Mucosa of gallbladder (tissue), 1 donor: ENCODE measurements at places on chromosomes 5 and 9. TPM values are rescaled to one million over a fixed set of nuclear protein-coding genes. Genes with fewer than 3 reads are reported as not detected.

PCDHB12 gene
- 3.5 TPM for total RNA-seq

DNA sequence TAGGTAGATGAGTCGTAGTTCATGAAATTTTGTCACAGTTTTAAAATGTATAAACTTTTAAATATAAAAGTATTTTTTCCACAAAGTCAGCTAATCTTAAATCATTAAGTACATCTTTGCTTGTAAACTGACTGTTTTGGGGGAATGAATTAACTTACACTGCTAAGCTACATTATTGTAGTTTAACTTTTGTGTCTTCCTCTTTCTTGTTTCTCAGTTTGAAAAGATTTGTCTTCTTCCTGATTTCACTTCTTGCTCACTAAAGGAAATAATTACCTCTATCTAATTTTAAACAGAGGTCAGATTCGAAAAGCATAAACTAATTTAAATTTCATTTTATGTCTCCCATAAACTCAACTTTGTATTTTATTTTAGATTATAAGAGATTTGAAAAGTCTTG lies 5.7 kb downstream of the NIPSNAP3B start:
- no peak for DNase-seq

- no peak for DNase-seq
Observed at GRCh38 chr5:135951257-135951656, 3.5 kb downstream of the LECT2 start.

GRCh38 chr5:32223972-32224609 lies 50.0 kb upstream of the GOLPH3 start:
- peak; percentile 28 for DNase-seq

EIF4EBP3 gene
- 14.4 TPM for total RNA-seq

DNA sequence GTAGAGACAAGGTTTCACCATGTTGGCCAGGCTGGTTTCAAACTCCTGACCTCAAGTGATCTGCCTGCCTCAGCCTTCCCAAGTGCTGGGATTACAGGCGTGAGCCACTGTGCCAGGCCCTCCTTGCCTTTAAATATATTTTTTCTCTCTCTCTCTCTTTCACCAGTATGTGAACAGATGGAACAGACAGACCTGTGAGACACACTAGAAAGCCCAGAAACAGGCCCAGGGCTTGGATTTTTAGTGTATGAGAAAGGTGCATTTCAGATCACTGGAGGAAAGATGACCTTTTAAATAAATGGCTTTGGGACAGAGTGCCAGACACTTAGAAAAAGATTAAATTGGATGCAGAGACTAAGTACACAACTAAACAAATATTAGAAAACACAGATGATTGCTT lies 3.1 kb downstream of the RASGEF1C start:
- no peak for DNase-seq

CMBL gene
- 90.1 TPM for total RNA-seq

DNA sequence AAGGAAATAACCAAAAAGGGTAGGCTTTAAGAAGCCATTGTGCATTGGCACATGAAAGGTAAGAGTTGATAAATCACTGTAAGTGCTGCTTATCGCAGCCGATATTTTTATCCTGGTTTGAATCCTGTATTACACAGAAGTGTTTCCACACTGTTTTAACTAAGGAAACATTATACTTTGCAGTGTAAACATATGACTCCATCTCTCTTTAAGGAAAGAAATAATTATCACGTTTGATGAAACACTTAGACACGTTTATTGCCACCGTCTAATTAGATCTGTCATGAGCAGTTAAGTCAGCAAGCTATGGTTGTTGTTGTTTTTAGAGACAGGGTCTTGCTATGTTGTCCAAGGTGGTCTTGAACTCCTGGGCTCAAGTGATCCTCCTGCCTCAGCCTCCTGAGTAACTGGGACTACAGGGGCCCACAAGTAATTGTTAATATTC lies 85.7 kb upstream of the TNFAIP8 start:
- DNase-seq, result no peak

- DNase-seq, result no peak
Observed at GRCh38 chr5:1840741-1841521, 39.7 kb downstream of the NDUFS6 start.

FOXD4L6 gene
- total RNA-seq, result not detected

PCA3 gene
- not detected for total RNA-seq

PIGO gene
- total RNA-seq, result 35.9 TPM

GRCh38 chr9:112535811-112536210 lies 49.2 kb downstream of the KIAA1958 start:
- DNase-seq, result no peak
